ENCODE measurements at places on chromosomes 5 and 9.

- no peak for DNase-seq
Measured at GRCh38 chr5:139100825-139101224, 97.3 kb downstream of the SIL1 start.

DNA sequence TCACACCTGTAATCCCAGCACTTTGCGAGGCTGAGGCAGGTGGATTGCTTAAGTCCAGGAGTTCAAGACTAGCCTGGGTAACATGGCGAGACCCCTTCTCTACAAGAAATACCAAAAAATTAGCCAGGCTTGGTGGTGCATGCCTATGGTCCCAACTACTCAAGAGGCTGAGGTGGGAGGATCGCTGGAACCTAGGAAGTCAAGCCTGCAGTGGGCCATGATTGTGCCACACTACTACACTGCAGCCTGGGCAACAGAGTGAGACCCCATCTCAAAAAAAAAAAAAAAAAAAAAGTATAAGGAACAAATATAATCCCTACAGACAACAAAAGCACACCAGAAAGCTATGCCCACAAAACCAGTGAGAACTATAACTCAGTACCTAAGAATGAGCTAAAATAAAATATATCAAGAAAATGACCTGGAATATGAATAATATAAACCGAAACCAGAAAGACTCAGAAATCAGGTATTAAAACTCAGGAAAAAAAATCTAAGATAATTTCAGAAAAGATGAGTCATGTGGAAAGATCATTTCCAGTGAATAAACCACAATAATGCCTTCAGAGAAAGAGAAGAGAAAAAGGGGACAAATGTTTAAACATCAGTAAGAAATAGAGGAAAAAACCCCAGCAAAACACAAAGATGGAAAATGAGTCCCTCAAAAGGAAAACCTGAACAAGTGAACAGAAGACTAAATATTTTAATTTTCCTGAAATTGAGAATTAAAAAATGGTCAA, 57.4 kb downstream of the GOLPH3 start:
- DNase-seq, result no peak

DNA sequence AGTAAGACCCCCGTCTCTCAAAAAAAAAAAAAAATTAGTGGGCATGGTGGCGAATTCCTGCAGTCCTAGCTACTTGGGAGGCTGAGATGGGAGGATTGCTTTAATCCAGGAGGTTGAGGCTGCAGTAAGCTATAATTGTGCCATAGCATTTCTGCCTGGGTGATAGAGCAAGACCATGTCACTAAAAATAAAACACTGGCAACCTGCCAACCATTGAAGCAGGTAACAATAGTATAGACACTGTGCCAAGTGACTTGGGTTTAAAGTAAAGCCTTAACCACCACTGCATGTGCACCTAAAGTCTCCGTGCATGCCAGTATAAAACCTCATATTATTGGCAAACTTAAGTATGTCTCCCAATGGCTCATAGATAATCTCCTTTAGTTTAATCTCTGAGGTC, 3.4 kb upstream of the APBA1 start:
- DNase-seq, result no peak

- peak; percentile 5 for DNase-seq
Measured at GRCh38 chr9:19018201-19018600, 14.8 kb downstream of the SAXO1 start.

DNA sequence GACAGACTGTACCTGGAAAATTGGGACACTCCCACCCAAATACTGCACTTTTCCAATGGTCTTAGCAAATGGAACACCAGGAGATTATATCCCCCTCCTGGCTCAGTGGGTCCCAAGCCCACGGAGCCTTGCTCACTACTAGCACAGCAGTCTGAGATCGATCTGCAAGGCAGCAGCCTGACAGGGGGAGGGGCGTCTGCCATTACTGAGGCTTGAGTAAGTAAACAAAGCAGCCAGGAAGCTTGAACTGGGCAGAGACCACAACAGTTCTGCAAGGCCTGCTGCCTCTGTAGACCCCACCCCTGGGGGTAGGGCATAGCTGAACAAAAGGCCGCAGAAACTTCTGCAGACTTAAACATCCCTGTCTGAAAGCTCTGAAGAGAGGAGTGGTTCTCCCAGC, 260.0 kb upstream of the ST8SIA4 start:
- DNase-seq, result no peak

DNA sequence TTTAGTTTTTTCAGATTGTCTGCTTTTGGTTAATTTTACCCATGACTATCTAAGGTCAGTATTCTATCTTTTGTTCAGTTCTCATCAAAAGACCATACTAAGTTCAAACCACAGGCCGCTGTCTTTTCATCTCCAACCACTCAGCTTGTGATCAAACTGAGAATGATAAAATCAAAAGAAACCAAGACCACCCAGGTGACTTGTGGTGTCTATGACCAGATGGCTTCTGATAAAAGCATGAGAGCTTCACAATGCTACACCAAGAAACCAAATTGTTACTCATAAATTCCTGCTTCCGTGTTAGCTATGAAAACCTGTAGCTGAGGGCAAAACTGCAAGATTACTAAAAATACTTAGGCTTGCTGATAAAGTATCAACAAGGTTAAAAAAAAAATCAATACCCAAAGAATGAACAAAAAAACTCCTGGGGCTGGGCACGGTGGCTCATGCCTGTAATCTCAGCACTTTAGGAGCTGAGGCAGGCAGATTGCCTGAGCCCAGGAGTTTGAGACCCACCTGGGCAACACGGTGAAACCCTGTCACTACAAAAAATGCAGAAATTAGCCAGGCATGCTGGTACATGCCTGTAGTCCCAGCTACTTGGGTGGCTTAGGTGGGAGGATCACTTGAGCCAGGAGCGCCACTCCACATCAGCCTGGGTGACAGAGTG, 25.8 kb upstream of the GPX8 start:
- DNase-seq, result no peak

- DNase-seq, result no peak
Measured at GRCh38 chr5:39426051-39426745, 1.4 kb upstream of the DAB2 start.

DNA sequence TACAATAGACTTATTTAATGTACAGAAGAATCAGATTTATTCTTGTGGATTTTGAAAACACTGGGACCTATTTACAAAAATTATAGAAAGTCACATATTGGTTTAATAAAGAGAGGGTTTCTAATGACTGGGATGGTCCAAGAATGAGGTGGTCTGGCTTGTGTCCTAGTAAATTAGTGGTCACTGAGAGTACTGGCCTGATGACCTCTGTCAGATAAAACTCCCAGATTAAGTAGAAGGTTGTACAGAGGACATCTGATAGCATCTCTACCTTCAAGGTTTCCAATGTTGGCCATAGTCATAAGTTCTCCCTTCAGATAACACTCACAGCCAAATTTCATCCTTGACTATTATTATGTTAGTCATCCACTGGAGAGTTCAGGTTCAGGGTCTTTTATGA, 692.9 kb downstream of the MTRR start:
- no peak for DNase-seq

GRCh38 chr5:142884029-142884428, 113.9 kb downstream of the ARHGAP26 start:
- no peak for DNase-seq

- DNase-seq, result peak; percentile 47
Measured at GRCh38 chr5:139561655-139562451, 714 bp downstream of the UBE2D2 start.

GRCh38 chr5:1874348-1874747, 8.4 kb downstream of the IRX4 start:
- no peak for DNase-seq

DNA sequence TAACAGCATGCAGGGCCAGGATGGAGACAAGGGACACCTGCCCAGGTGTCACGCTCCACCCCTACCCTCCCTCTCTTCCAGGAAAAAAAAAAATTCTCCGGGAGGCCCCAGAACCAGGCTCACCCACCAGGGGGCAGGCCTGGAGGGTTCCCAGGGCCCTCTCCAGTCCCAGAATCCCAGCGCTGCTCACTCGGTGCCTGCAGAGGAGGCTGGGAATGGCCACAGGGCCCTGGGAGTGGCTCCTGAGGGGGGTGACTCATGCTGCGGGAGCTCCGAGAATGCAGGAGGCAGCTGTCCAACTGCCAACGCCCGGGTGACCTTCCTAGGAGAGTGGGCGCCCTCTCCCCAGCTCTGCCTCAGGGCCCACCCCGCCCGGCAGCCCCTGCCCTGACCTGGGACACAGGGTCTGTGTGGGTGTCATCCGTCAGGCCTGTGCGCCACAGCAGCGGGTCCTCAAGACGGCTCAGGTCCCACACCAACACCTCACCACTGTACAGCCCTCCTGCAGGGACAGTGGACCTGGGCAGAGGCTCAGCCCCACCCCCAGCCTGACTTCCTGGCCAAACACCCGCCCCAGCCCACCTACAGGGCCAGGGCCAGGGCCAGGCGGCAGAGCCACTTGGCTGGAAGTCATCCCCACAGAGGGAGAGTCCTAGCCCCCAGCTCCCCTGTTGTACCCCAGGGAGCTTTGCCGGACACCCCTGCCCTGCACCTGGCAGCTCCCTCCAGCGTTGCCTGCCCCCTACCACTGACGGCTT, 21.2 kb downstream of the DYNC2I2 start:
- DNase-seq, result no peak

DNA sequence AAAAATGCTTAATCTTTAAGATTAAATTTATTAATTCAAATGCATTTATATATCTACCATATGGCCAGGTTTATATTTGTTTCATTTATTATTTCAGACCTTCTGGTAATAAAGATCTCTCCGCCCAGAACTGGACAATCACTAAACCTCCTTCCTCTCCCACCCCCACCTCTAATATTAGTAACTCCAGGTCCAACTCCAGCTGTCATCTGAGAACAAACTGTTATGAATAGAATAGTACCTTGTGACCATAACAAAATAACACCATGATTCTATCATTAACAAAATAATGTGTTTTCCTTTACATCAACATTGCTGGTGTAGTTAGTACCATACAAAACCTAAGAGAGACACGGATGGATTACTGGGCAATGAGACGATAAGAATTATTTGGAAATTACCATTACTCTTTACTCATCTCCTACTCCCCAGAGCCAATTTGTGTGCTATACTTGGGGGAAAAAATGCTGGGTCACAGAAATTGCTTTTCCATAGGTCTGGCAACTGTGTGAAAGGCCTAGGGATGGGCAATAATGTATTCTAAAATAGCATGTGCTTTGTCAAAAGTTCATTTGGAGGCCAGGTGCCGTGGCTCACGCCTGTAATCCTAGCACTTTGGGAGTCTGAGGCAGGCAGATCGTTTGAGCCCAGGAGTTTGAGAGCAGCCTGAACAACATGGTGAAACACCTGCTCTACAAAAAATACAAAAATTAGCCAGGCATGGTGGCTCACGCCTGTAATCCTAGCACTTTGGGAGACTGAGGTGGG, 186.1 kb downstream of the ENC1 start:
- no peak for DNase-seq

GRCh38 chr5:147818290-147818689, 13.2 kb downstream of the SPINK1 start:
- DNase-seq, result no peak

- DNase-seq, result no peak
Measured at GRCh38 chr5:51746023-51746422, 362.8 kb downstream of the ISL1 start.

GRCh38 chr5:78738693-78739300, 90.2 kb upstream of the LHFPL2 start:
- no peak for DNase-seq

DNA sequence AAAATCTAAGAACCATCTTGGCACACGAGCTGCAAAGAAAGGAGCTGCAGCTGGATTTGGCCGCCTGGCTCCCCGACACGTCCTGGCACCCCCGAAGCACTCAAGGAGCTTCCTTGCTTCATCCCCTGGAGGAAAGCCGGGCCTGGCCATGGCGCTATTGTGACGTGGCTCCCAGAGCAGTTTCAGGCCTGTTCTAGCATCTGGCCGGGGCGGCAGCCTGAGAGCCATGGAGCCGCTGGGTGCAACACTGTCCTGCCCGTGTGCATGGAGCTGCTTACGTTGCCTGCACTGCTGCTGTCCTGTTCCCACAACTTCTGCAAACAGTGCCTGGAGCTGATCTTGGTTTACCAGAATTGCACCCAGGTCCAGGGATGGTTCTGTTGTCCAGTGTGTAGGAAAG, 63.5 kb downstream of the PTPDC1 start:
- no peak for DNase-seq

- DNase-seq, result no peak
Measured at GRCh38 chr9:114031037-114031630, 47.0 kb downstream of the AMBP start.

- no peak for DNase-seq
Measured at GRCh38 chr9:108241384-108242073, 614.3 kb downstream of the ACTL7B start.

DNA sequence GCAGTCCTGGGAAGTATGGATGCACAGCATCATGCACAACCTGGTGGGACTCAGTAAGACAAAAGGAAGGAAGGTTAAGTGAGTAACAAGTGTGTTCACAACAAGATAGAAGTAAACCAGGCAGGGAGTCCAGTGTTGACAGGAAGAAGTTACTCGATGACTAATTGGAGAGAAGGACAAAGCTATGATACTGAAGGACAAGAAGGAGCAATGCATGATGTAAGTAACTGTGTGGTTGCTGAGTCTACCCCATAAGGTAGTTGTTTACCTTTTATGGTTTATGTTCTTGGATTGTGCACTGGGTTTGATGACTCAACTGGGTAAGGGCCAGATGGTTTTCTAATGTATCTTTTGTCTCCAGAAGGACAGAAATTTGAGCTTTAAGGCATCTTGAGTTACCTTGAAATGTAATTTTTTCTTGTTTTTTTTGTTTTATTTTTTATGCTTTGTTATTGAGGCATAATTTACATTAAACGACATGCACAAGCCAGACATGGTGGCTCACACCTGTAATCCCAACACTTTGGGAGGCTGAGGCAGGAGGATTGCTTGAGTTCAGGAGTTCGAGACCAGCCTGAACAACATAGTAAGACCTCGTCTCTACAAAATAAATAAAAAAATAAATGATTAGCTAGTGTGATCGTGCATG, 89.2 kb upstream of the CAST start:
- DNase-seq, result no peak

DNA sequence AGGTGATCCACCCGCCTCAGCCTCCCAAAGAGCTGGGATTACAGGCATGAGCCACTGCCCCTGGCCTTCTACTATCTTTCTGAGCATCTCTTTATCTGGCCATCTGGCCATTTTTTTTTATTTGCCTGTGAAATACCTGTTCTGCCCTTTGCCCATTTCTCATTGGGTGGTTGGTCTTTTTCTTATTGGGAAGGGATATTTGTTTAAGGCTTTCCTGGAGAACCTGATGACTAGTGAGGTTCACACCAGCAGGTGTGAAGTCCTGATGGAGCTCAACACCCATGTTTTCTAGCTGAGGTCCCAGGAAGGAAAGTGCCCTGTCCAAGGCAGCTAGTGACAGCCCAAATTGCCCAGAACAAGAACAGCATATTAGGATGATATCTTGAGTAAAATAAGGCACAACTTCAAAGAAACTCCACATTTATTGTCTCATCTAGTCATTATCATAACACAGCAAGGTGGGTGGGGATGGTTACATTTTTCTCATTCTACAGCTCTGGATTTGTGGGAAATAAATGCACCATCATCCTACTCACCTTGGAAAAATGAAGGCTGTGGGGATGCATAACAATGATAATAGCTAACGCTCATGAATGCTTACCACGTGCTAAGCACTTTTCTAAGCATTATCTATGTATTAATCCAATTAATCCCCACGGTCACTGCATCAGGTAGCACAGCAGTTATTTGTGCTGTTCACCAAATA, 20.3 kb downstream of the SLC36A3 start:
- DNase-seq, result no peak
